ENCODE measurements at places on chromosomes 6 and 20.

DNA sequence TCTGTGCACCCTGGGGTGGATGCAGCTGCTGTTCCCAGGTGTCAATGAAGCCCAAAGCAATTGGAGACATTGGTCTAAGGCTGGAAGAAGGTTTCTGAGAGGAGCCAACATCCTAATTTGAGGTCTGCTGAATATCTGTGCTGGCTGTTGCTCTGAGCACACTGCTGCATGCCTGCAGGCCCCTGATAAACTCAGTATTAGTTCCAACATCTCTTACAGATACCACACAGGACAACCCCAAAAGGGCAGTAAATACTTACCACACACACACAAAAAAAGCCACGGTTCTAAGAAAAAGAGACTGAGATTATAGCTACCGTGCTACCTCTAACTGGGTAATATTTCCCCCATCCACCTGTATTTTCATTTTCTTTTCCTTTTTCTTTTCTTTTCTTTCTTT is 164.3 kb upstream of the SOX4 start:
- DNase-seq: no peak

DNA sequence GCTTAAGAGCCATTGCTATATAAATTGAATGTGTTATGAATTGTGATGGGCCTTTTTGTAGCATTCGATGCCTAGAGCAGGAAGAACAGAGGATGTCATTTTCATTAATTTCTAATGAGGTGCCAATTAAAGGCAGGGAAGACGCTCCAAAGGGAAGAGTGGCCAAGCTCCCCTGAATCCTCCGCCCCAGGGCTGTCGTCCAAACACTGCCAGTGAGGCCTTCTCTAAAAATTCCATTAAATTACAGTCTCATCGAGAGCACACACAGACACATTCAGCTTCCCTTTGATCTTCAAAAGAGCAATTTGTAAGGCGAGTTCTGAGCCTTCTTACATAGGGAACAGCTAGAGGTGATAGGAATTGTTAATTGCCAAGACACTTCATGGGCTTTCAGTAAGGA is 300.0 kb downstream of the ZFAND3 start:
- no peak for DNase-seq

- no peak for DNase-seq
Measured at GRCh38 chr20:5606350-5606749, 143.9 kb upstream of the SHLD1 start.

- no peak for DNase-seq
Measured at GRCh38 chr6:455006-455585, 63.5 kb downstream of the IRF4 start.
